ENCODE measurements at places on chromosomes 1 and 21.

GRCh38 chr1:185564816-185565215, 169.4 kb upstream of the HMCN1 start:
- DNase-seq: no peak

DNA sequence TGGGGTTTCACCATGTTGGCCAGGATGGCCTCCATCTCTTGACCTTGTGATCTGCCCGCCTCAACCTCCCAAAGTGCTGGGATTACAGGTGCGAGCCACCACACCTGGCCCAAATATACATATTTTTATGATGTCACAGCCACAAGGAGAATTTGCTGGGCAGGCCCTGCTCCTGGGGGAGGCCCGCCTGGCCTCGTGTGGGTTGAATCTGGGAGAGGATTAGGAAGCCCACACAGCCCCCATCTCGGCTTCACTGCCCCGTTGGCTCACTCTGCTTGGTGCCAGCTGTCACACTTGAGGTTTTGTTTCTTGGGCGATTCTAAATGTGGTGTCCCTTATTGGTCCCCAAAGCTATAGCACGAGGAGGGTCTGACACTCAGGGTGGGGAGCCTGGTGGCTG, 335.7 kb upstream of the AJAP1 start:
- no peak for DNase-seq

DNA sequence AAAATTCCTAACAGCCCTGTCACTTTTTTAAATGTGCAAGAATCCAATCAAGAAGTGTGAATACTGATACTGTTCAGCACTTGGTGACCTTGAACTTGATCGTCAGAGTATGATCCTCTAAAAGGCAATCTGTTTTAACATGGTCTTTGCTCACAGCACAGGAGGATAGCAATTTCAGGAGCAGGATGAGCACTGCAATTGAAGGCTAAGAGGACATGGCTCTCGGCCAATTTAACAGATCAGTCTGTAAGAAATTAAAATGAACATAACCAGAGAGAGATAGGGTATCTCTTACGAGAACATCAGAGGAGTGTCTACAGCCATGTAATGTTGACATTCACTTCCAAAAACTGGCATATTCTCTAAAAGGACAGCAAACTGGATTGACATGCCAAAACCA, 243.1 kb downstream of the LTN1 start:
- no peak for DNase-seq

GRCh38 chr1:82264802-82265201, 464.1 kb downstream of the ADGRL2 start:
- no peak for DNase-seq

- DNase-seq: no peak
Observed at GRCh38 chr21:44677881-44678280, 4.1 kb downstream of the KRTAP12-1 start.

GRCh38 chr1:9078752-9079500, 9.5 kb upstream of the SLC2A5 start:
- DNase-seq: no peak

All from AG08395 (cell line).